NCI-H1048 (cell line): ENCODE measurements at places on chromosomes 12 and 14.

- no peak for DNase-seq
These were observed 8.4 kb upstream of the INF2 start for GRCh38 chr14:104680806-104681688.

DNA sequence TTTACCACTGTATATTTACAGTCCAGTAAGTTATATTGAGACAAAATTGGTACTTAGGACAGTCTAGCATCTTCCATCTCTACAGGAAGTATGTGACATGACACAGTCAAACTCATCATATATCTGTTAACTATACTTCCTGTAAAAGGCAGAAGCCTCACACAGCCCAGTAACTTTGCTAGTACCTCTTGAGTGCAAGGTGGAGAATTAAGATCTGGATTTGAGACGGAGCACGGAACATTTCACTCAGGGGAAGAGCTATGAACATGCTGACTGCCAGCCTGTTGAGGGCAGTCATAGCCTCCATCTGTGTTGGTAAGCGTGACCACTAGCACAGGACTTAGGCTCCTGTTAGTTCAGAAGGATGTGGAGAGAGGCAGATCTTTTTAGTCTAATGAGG lies 333.7 kb upstream of the OR4E1 start:
- DNase-seq, result no peak

- DNase-seq, result no peak
These were observed 97.8 kb downstream of the SEC23A start for GRCh38 chr14:39005044-39005880.

GRCh38 chr14:30656190-30656632 lies 34.1 kb downstream of the SCFD1 start:
- DNase-seq, result no peak

- DNase-seq, result no peak
These were observed 606 bp downstream of the NXPH4 start for GRCh38 chr12:57216921-57217879.

DNA sequence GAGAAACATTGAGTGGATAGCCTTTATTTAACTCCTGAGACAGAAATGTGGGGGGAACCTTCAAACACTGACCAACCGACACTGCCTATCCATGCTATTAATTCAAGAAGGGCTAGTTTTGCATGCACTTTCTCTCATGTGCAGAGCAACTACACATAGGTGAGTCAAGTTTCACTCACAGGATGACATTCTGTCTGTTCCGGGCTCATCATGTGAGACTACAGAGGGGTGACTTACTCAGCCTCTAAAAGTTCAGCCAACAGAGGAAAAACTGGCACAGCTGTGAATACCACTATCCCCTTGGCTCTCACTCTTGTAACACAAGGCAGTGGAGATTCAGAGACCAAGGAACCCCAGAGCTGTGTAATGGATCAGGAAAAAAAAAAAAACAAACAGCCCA lies 13.3 kb downstream of the BEST3 start:
- no peak for DNase-seq

- no peak for DNase-seq
These were observed 235.9 kb upstream of the NOVA1 start for GRCh38 chr14:26833621-26834176.
